Natural killer cell (primary cell): ENCODE measurements at places on chromosomes 11 and 22. TPM values are rescaled to one million over a fixed set of nuclear protein-coding genes. Genes with fewer than 3 reads are reported as not detected.

Gene CSNK2A3
- 0.33 TPM for total RNA-seq

Gene OTOG
- total RNA-seq: not detected

Gene PGA5
- total RNA-seq: not detected

Gene OR51B2
- total RNA-seq: not detected

Gene ZDHHC5
- 46.1 TPM for total RNA-seq

Gene NECTIN1
- 5.8 TPM for total RNA-seq

DNA sequence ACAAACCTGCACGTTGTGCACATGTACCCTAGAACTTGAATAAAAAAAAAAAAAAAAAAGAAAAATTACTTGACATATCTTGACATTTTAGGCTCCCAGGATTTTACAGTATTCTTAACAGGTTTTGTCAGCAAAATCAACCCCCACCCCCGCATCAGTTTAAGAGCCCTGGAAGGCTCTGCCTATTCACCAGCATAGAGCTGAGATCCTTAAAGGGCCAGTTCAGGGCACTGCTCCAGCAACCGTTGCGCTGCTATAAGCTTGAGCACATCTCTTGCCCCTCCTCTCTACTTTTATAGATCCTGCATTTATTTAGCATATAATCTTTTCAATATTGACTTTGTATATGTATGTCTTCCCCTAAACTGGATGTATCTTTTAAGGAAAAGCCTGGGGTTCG, 697 bp upstream of the PAFAH1B2 start:
- H3K4me1 ChIP-seq: peaks cover 24% of the 10 kb centered on the region
- DNase-seq: peak; percentile 58
- H3K4me3 ChIP-seq: peak overlapping the region; percentile 74
- H3K36me3 ChIP-seq: peaks cover 10% of the 10 kb centered on the region
- H3K27me3 ChIP-seq: no peaks in the 10 kb centered on the region

DNA sequence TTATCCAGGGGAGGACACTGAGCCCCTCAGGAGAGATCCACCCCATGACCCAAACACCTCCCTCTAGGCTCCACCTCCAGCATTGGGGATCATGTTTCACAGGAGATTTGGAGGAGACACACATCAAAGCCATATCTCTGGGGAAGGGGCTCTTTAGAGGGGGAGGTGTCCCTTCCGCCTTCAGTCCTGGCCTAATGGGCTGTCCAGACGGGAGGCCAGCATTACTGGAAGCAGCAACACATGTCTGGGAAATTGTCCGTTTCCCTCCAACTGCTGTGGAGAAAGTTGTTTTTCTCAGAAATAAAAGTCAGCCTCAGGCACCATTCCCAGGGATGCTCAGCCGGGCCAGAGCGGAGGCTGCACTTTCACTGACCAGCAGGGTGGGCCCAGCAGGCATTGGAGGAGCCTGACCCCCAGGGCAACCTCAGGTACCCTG, 9.5 kb downstream of the CACNA1I start:
- H3K4me3 ChIP-seq: no peak overlapping the region
- no peaks in the 10 kb centered on the region for H3K27me3 ChIP-seq
- DNase-seq: no peak
- no peak overlapping the region for H3K27ac ChIP-seq

GRCh38 chr11:63862923-63863322, 24.0 kb downstream of the MARK2 start:
- H3K4me3 ChIP-seq: no peak overlapping the region
- peaks cover 18% of the 10 kb centered on the region for H3K36me3 ChIP-seq
- H3K27ac ChIP-seq: peak overlapping the region; percentile 44
- peak; percentile 49 for DNase-seq
- H3K4me1 ChIP-seq: peaks cover 50% of the 10 kb centered on the region

DNA sequence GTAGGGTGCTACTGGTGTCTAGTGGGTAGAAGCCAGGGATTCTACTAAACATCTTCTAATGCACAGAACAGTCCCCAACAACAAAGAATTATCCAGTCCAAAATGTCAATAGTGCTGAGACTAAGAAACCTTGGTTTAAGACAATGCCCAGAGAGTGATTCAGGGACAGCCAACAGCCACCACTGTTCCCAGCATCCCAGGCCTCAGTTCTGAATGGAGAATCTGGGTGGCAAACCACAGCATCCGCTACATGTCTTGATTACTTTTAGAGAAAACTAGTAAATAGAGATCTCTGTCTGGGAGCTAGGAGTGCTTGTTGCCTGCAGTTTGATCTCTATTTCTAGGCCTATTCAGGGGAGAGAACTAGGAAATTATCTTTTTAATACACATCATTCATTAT, 20.9 kb upstream of the SIK2 start:
- H3K27ac ChIP-seq: no peak overlapping the region
- no peak overlapping the region for H3K4me3 ChIP-seq
- DNase-seq: no peak
- no peaks in the 10 kb centered on the region for H3K36me3 ChIP-seq

DNA sequence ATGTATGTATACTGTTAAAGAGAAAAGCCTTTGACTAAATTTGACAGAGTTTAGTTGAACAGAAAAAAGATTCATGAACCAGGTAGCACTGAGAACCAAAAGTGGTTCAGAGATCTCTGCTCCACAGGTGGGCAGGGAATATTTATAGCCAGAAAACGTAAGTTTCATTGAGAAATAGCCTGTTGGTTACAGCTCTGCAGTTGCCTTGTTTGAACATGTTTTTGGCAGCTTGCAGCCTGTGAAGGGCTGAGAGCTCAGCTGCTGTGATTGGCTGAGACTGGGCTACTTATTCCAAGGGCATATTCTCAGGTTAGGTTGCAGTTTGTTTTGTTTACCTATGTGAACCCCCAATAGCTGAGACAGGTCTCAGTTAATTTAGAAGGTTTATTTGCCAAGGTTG, 13.5 kb upstream of the ZNF74 start:
- no peaks in the 10 kb centered on the region for H3K36me3 ChIP-seq
- H3K4me3 ChIP-seq: no peak overlapping the region
- no peaks in the 10 kb centered on the region for H3K4me1 ChIP-seq
- peaks cover 2% of the 10 kb centered on the region for H3K27me3 ChIP-seq
- DNase-seq: no peak
- H3K27ac ChIP-seq: no peak overlapping the region

- no peak within 1 kb of the TSS for H3K27ac ChIP-seq
- peak; percentile 94 for DNase-seq
- H3K4me3 ChIP-seq: no peak within 1 kb of the TSS
- no peaks in the 10 kb centered on the region for H3K27me3 ChIP-seq
Measured at GRCh38 chr11:118956094-118956846, at the start of gene UPK2. Gene UPK2 (plus strand): TSS chr11:118956298. CDS start chr11:118956351, 53 bp downstream.

- H3K27ac ChIP-seq: no peak overlapping the region
- peaks cover 45% of the 10 kb centered on the region for H3K36me3 ChIP-seq
- no peaks in the 10 kb centered on the region for H3K4me1 ChIP-seq
- H3K4me3 ChIP-seq: no peak overlapping the region
- DNase-seq: no peak
Measured at GRCh38 chr11:117384045-117384444, 56.4 kb downstream of the CEP164 start.

- no peak for DNase-seq
- H3K27ac ChIP-seq: no peak within 1 kb of the TSS
- H3K4me3 ChIP-seq: no peak within 1 kb of the TSS
- H3K4me1 ChIP-seq: no peaks in the 10 kb centered on the region
Measured at GRCh38 chr11:94303966-94304958, at the start of gene IZUMO1R. Gene IZUMO1R (plus strand): TSS chr11:94304580. CDS start chr11:94305637, 1,057 bp downstream.

- H3K4me1 ChIP-seq: no peaks in the 10 kb centered on the region
- H3K27me3 ChIP-seq: no peaks in the 10 kb centered on the region
- H3K36me3 ChIP-seq: no peaks in the 10 kb centered on the region
- DNase-seq: no peak
- H3K4me3 ChIP-seq: no peak within 1 kb of the TSS
Measured at GRCh38 chr11:102530558-102530957, at the start of gene MMP7. Gene MMP7 (minus strand): TSS chr11:102530747. CDS start chr11:102530700, 47 bp downstream.

GRCh38 chr22:31490496-31490925, 869 bp upstream of the EIF4ENIF1 start:
- no peaks in the 10 kb centered on the region for H3K27me3 ChIP-seq
- peaks cover 6% of the 10 kb centered on the region for H3K36me3 ChIP-seq
- peak overlapping the region; percentile 96 for H3K27ac ChIP-seq
- H3K4me3 ChIP-seq: peak overlapping the region; percentile 91
- H3K4me1 ChIP-seq: peaks cover 24% of the 10 kb centered on the region

DNA sequence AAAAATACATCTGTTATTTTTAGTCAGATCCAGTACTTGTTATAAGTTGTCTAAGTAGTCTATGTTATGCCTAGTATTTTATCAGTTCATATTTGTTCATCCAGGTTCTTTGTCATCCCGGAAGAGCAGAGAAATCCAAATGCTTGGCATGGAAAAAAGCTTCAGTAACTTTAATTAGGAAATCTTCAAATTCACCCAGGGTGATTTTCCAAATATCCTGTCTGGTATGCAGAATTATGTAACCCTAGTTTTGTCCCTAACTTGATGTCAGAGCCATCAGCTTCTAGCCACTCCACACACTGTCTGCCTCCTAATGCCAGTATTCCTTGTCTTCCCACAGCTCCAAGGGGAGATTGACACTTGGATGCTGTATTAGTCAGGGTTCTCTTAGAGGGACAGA, 216.2 kb downstream of the ARHGAP42 start:
- H3K36me3 ChIP-seq: no peaks in the 10 kb centered on the region
- DNase-seq: no peak
- H3K4me3 ChIP-seq: no peak overlapping the region
- no peak overlapping the region for H3K27ac ChIP-seq
- no peaks in the 10 kb centered on the region for H3K27me3 ChIP-seq
- H3K4me1 ChIP-seq: no peaks in the 10 kb centered on the region

DNA sequence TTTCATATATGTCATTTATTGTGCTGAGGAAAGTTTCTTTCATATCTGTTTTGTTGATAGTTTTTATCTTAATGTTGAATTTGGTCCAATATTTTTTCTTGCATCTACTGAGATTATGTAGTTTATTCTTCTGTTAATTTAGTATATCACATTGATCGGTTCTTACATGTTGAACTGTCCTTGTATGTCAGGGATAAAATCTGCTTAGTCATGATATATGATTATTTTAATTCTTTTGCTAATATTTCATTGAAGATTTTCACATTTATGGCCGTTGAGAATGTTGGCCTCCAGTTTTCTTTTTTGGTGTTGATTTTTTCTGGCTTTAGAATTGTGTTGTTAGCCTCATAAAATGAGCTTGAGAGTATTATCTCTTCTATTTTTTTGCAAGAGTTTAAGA, 31.2 kb upstream of the CHORDC1 start:
- H3K4me1 ChIP-seq: no peaks in the 10 kb centered on the region
- no peaks in the 10 kb centered on the region for H3K27me3 ChIP-seq
- H3K4me3 ChIP-seq: no peak overlapping the region
- no peak for DNase-seq
- H3K27ac ChIP-seq: no peak overlapping the region
- no peaks in the 10 kb centered on the region for H3K36me3 ChIP-seq

DNA sequence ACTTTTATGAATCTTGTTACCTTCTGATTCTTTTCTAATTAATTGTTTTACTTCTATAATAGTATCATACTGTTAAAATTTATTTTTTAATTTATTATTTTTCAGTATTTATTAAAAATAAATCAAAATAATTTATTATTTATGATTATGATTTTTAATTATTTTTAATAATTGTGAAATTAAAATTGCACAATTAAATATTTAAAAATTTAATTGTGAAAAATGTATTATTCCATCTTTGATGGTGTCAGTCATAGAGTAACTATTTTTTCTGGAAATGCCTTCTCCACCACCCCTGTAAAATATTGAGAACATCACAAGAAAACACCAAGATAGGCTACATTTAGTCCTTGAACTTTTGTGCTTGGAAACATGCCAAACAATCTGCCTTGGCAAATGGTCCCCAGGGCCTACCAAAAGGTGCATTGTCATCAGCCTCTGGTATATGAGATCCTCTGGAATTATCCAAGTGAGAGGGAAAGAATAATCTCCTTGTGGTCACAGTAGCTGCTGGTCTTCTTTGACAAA, at the start of gene OR8H2:
TSS of gene OR8H2 (plus strand) at position 478 of the 528 bp plus-strand sequence. CDS start 1,356 bp downstream, outside the sequence.
- no peak within 1 kb of the TSS for H3K4me3 ChIP-seq
- no peak within 1 kb of the TSS for H3K27ac ChIP-seq

DNA sequence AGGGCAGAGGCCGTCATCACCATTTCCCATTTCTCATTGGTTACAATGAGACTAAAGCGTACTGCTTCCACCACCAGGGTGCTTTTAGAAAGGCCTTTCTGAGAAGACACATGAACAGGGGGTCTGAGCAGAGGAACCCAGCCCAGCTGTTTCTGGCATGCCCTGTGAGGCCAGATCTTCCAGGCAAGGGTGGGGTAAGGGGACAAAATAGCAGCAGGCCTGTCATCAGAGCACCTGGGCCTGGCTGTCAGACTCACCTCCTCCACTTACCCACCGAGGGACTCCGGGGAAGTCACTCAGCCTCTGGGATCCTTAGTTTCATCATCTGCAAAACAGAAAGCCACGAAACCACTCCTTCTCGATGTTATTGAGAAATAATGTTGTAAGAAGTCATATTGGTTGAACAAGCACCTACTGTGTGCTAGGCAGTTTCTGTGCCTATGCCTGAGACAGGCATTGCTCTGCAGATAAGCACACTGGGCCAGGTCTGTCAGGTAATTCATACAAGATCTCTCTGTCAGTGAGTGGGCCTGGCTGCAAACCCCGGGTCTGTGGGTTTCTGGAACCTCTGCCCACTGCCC, 8.8 kb upstream of the WNT11 start:
- no peak overlapping the region for H3K4me3 ChIP-seq
- no peak overlapping the region for H3K27ac ChIP-seq
- H3K36me3 ChIP-seq: no peaks in the 10 kb centered on the region

DNA sequence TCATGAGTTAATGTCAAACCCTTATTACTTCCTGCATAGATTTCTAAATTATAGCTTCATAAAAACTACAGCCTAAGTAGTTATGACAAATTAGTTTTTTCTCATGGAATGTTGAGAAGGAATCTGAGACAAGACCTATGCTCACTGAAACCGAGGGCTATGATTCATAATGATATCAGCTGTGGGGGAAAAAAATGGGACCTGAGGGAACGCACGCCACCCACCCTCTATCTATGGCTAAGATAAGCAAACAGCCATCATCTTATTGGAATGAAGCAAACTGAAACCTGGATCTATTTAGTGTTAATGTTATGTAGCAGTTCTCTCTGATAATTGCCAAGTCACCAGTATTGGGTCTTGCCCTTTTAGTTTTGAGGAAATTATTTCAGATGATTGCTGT, 906.9 kb upstream of the RAG2 start:
- H3K4me3 ChIP-seq: no peak overlapping the region
- no peak overlapping the region for H3K27ac ChIP-seq
- DNase-seq: no peak
- no peaks in the 10 kb centered on the region for H3K27me3 ChIP-seq

DNA sequence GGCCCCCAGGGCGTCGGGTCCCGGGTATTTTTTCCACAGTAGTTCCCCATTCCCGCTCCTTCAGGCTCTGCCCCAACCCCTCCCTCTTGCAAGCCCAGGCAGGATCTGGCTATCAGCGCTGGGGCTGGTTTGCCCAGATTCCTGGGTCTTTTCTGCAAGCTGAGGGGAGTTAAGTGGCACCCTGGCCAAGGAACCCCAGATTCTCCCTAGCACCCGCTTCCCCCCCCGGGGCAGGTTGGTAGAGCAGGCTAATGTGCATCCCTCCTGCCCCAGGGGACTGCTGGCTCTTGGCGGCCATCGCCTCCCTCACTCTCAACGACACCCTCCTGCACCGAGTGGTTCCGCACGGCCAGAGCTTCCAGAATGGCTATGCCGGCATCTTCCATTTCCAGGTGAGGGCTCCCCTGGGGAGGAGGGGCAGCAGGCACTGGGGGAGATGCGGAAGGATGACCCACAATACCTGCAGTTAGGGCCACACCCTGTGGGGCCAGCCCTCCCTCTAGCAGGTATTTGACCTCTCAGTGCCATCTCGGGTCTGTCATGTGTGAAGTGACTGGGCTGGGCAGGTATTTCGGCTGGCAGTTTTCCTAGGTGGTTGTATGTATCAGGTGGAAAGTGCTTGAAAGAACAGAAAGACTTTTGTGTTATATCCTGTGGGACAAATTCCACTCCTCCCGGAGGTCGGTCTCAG, 1.6 kb downstream of the CAPN1 start:
- no peaks in the 10 kb centered on the region for H3K27me3 ChIP-seq
- peaks cover 25% of the 10 kb centered on the region for H3K4me1 ChIP-seq
- no peak for DNase-seq
- H3K4me3 ChIP-seq: no peak overlapping the region
- H3K36me3 ChIP-seq: peaks cover 33% of the 10 kb centered on the region
